HCEC 1CT (cell line): ENCODE measurements at places on chromosomes 4 and X.

- DNase-seq = no peak
Measured at GRCh38 chr4:185384930-185385331, 10.8 kb downstream of the LRP2BP start.

DNA sequence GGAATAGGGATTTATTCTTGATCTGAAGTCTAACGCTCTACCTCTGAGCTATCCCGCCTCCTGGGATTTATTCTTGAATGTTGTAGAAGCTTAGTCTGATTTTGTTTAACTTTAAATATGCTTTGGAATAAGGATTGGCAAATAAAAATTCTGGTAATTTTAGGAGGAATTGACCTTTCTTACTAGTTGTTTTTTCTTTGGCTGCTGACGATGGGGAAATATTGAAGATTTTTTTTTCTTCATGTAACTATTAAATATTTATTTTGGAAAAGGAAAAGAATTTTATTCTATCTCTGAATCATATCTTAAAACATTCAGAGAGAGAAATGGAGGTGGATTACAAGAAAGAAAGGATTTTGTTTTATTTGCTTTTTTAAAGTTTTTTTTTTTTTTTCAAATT is 122.9 kb downstream of the PDLIM5 start:
- no peak for DNase-seq

- DNase-seq = no peak
Measured at GRCh38 chrX:136999024-136999423, 34.8 kb downstream of the GPR101 start.

GRCh38 chrX:42869011-42869410 is 91.0 kb upstream of the PPP1R2C start:
- no peak for DNase-seq

DNA sequence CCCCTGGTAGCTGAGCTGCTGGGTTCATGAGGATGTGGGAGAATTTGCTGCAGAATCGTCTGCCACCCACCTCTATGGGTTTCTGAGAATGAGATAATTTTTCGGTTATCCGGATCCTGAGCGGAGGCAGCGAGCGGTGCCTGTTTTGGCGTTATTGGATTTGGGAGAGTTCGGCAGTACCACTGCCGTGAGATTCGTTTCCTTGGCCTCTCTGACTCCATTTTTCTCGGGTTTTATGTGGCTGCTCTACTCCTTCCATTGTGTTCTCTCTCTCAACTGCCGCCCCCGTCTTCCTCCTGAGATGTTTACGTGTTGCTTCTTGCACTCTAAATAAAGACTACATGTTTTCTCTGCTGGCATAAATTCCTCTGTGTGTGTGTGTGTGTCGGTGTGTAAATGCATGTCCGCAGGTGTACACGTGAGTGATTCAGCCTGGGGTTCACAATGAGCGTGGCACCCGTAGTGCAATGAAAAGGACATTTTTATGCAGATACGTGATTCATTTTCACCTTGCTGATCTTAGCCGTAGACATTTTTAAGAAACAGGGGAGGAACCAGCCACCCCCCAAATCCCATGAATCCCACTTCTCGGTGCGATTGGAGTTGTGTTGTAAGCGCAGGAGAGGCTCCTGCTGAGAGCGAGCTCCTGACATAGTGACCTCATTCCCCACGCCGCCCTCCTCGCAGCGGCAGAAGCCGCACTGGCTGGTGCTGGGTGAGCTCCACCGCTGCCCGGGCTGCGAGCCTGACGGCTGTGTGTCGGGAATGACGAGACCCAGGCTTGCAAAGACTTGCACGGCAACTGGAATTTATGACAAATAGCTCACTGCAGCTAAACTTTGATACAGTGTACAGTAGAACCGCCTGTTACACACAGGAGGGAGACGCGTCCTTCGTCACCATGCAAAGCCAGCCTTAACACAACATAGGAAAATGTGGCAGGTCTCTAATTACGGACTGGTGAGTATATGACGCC is 82.2 kb downstream of the STOX2 start:
- DNase-seq = peak; percentile 5

DNA sequence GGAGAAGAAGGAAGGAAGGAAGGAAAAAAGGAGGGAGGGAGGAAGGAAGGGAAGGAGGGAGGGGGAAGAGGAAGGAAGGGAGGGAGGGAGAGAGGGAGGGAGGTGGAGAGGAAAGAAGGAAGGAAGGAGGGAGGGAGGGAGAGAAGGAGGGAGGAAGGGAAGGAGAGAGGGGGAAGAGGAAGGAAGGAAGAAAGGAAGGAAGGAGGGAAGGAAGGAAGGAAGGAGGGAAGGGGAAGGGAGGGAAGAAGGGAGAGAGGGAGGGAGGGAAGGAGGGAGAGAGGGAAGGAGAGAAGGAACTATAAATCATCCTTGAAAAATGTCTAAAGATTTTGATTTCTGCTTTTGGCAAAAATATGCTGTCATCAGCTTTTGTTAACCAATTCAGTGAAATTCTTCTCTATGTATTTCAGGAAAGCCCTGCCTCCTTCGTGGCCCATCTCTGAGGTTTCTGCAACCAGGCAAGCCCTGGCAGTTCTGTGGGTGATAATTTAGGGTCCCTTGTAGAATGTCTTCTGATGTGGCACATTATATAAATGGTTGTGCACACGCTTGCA is 7.1 kb upstream of the HOPX start:
- no peak for DNase-seq

GRCh38 chrX:5051831-5052491 is 1176.7 kb downstream of the NLGN4X start:
- DNase-seq = no peak

DNA sequence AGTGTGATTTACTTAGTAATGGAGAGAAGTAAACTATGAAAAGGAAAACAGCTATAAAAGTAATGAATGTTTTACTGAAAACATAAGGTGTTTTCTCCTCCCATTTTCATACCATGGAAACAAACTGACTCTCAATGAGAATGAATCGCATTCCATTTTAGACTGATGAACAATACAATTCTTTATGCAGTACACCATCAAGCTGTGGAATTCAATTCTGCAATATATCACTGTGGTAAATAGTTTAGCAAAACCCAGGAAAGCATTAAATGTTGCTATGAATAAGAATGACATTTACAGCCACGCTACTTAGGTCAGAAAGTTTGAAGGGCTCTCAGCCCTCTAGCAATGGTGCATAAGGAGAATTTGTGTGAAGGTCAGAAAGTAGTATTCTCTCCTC is 7.4 kb downstream of the DCAF8L2 start:
- DNase-seq = no peak

- DNase-seq = no peak
Measured at GRCh38 chr4:127506283-127506682, 126.5 kb upstream of the INTU start.

DNA sequence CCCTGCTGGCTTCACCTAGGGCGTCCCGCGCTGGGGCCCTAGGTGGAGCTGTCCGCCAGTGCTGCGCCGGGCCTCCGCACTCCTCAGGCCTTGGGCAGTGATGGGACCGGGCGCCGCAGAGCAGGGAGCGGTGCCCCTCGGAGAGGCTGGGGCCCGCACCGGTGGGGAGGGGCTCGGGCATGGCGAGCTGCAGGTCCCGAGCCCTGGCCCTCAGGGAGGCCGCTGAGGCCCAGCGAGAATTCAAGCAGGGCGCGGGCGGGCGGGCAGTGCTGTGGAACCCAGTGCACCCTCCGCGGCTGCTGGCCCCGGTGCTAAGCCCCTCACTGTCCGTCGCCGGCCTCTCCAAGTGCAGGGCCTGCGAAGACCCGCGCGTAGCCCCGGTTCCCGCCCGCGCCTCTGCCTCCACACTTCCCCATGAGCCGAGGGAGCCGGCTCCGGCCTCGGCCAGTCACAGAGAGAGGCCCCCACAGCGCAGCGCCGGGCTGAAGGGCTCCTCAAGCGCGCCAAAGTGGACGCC is 565.1 kb upstream of the NDST4 start:
- no peak for DNase-seq

- DNase-seq = peak; percentile 18
Measured at GRCh38 chr4:165905405-165906027, 32.5 kb downstream of the TLL1 start.

DNA sequence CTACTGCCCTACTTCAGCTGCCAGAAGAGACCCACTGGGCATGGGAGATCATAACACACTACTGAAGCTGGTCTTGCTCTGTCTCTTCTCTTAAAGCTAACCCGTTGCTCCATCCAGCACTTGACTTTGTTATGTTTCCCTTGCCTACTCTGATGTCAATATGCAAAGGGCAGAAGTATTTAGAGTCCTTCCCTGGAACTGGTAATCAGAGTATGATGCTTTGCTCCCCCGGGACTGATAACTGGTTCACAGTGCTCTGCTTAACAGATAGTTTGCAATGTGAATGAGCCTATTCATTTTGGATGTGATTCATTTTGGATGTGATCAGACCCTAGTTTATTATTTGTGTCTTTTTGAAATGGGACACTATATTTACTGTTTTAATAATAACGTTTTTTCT is 12.3 kb upstream of the UCP1 start:
- no peak for DNase-seq

DNA sequence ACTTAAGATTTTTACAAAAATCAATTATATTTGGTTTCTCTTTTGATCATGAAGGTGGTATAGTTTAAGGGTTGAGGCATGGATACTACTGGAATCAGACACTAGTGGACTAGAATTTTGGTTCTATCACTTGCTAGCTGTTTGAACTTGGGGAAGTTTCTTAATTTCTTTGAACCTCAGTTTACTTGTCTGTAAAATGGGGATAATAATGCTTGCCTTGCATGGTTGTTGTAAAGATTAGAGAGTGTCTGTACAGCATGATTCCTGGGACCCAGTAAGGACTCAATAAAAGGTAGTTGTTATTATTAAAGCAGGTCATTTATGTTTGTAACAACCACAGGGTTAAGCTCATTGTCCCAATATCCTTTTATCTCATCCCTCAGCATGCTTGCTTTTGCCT is 36.0 kb downstream of the TMEM164 start:
- DNase-seq = no peak

DNA sequence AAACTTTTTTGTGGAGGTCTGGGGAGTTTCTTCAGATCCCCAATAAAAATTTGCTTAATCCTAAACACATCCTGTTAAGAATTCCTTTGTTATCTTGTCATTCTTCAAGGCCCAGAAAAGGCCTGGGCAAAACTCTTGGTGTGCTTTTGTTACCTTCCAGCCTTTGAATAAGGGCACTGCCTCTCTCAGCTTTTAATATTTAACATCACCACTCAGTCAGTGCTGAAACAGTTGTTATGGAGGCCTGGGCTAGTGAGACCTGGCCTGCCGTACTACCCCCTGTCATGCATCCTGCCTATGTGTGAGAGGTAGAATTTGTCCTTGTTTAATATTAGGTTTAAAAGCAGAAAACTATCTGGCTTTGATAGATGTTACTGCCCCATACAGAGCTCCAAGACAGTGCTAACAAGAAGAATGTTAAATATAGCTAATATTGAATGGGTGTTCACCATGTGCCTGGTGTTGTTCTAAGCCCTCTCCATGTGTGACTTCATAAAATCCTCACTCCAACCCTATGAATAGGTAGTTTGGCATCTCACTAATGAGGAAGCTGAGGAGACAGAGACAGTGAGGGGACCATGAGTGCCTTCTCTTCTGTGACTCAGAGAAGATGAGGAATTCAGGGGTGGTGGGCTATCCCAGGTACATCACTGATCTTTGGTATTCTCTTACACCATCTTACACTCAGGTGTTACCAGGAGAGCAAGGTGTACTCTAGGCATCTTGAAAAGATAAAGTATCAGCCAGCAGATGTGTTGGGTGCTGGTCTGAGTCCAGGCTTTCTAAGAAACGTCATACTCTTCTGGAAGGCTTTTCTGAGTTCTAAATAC is 6.2 kb downstream of the PPP1R2C start:
- no peak for DNase-seq

DNA sequence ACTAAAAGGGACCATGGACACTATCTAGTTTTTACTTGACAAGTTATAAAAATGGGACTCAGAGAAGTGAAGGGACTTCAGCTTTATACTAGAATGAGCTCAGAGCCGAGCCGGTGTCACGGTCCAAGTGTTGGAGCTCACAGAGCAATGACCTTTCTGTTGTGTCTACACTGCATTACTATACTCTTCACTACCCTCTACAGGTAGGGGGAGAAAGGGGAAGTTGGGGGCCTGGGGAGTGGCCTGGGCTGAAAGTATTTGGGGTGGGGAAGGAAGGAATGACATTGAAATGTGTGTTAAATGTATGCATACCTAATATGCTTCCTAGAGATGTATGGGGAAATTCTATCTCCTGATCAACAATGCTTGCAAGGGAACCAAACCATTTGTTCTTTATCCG is 48.8 kb upstream of the HHIP start:
- no peak for DNase-seq

GRCh38 chrX:148572337-148572736 is 71.9 kb downstream of the AFF2 start:
- no peak for DNase-seq

GRCh38 chrX:17913801-17914200 is 52.7 kb upstream of the RAI2 start:
- no peak for DNase-seq

- no peak for DNase-seq
Measured at GRCh38 chr4:110629780-110630687, 7.2 kb upstream of the PITX2 start.

DNA sequence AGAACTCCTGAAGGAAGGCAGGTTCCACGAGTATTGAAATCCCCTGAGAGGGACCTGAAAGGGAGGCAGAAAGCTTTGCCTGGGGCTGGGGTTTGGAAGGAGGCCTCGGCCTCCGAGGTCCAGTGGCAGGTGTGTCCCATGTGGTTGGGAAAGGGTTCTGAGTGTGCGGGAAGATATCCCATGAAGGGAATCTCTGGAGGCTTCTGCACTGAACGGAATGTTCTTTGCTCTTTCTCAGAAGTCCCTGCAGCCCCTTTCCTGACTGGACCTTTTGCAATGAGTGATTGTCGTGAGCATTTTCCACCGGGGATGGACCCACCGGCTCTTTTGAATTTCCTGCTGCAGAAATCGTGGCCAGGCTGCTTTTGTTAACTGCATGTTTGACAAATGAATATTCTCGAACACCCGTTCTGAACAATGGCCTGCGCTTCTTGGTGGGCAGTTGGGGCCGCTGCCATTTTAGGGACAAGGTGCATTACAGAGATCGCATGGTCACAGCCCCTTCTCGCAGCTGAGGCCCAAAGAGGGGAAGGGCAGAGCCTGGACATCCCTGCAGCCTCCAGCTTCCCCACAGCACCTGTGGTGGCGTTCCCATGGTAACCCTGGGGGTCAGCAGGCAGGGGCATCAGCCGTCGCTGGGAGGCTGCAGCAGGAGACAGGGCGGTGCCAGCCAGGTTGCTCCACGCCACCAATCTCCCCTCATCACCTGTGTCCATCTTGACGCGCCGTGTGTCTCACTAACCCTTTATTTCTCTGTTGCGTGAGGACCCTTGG is 18.3 kb upstream of the HTRA3 start:
- no peak for DNase-seq
